ENCODE measurements at places on chromosomes 3 and 15.

GRCh38 chr3:135089451-135089850 lies 294.4 kb downstream of the EPHB1 start:
- DNase-seq, result no peak

GRCh38 chr3:28067014-28067413 lies 174.4 kb upstream of the CMC1 start:
- no peak for DNase-seq

GRCh38 chr3:130918328-130918727 lies 24.4 kb downstream of the ATP2C1 start:
- DNase-seq, result no peak

GRCh38 chr3:157414861-157415260 lies 21.8 kb upstream of the PTX3 start:
- peak; percentile 76 for DNase-seq

- no peak for DNase-seq
Observed at GRCh38 chr15:58770519-58770856, 614 bp upstream of the MINDY2 start.

GRCh38 chr3:189664311-189664710 lies 33.1 kb downstream of the TP63 start:
- no peak for DNase-seq

- no peak for DNase-seq
Observed at GRCh38 chr3:104943974-104944373, 422.7 kb upstream of the ALCAM start.

DNA sequence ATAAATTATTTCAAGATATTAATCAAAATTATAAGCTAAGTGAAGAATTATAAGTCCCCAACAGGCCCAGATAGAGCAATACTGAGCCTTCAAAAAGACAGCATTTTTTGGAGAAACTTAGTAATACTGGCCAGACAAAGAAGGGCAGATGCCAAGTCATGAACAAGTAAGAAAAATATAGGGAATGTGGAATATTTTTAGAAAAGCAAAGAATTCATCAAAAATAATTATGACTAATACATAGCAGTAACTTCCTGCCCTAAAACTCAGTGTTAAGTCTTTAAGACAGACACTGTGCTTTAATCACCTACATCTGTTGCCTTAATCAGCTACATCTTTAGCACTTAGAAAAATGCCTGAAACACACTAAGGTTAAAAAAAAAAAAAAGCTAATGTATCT lies 31.2 kb downstream of the DPH6 start:
- DNase-seq, result no peak

GRCh38 chr3:11495948-11496557 lies 147.7 kb downstream of the VGLL4 start:
- DNase-seq, result no peak

GRCh38 chr3:189842681-189843602 lies 211.8 kb downstream of the TP63 start:
- DNase-seq, result no peak

GRCh38 chr3:101050046-101050445 lies 56.8 kb upstream of the ABI3BP start:
- DNase-seq, result no peak

GRCh38 chr3:79497447-79498111 lies 270.2 kb downstream of the ROBO1 start:
- DNase-seq, result peak; percentile 37

GRCh38 chr3:44114142-44114541 lies 127.5 kb upstream of the TOPAZ1 start:
- DNase-seq, result no peak

DNA sequence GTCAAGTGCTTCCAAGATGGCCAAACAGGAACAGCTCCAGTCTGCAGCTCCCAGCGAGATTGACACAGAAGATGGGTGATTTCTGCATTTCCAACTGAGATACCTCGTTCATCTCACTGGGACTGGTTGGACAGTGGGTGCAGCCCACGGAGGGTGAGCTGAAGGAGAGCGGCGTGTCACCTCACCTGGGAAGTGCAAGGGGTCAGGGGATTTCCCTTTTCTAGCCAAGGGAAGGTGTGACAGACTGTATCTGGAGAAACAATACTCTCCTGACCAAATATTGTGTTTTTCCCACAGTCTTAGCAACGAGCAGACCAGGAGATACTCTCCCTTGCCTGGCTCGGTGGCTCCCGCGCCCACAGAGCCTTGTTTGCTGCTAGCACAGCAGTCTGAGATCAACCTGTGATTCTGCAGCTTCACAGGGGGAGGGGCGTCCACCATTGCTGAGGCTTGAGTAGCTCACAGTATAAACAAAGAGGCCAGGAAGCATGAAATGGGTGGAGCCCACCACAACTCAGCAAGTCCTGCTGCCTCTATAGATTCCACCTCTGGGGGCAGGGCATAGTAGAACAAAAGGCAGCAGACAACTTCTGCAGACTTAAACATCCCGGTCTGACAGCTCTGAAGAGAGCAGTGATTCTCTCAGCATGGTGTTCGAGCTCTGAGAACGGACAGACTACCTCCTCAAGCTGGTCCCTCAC lies 293.5 kb upstream of the SUCLG2 start:
- no peak for DNase-seq

DNA sequence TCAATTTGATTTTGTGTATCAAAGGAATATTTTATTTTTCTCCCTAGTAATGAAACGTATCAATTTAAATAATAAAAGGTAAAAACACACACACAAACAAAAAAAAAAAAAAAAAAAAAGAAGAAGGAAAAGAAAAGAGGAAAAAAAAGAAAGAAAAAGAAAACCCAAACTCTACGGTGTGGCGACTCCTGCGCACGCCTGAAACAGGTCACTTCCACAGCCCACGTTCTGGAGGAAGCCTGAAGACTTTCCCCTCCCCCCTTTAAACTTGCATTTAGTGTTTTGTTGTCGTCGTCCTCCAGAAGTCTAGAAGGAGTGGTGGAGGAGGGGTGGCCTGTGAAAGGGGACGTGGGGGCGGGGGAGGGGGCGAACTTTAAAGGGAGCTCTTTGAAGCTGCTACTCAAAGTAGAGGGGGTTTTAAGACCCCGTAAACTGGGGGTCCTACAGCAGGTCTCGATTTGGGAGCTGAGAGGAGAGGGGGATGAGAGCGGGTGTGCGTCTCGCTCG lies 2.3 kb upstream of the TLE3 start:
- DNase-seq, result no peak

- DNase-seq, result no peak
Observed at GRCh38 chr15:66622591-66623022, 56.8 kb upstream of the LCTL start.

GRCh38 chr15:76198456-76199105 lies 112.7 kb downstream of the ETFA start:
- DNase-seq, result no peak

All from NCI-H446 treated with DMSO at 0.1 percent for 48 hours (cell line).